ENCODE measurements at places on chromosomes 11 and 22.
A peak's percentile ranks its signal among the peaks of the same experiment; 100 is the strongest.

DNA sequence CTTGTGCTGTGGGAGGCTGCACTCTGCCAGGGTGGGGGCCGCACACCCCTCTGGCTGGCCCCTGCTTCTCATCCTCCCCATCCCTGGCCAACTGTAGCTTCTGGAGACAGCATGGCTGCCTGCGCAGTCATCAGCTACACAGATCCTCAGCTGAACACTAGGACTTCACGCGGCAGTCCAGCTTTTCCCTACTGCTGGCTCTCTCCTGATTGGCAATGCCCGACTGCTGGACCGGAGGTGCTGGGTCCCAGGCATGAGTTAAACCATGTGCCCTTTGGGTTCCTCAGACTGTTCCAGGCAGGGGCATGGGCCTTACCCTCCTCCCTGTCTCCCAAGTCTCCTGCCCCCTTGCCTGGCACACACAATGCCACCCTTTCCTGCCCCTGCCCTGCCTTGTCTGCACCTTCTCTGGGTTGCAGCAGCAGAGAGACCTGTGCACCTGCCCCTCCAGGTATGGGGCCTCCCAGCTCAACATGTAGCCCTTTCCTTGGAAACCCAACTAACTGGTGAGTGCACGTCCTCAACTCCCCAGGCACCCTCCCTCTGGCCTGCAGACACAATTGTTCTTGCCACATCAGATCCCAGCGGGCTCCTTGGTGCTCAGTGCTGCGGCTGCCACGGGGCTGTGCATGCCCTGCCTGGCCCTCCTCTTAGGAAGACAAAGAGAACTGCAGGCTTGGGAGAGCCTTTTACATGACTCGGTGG lies 1039.2 kb downstream of the TBC1D22A start:
- DNase-seq: no peak

DNA sequence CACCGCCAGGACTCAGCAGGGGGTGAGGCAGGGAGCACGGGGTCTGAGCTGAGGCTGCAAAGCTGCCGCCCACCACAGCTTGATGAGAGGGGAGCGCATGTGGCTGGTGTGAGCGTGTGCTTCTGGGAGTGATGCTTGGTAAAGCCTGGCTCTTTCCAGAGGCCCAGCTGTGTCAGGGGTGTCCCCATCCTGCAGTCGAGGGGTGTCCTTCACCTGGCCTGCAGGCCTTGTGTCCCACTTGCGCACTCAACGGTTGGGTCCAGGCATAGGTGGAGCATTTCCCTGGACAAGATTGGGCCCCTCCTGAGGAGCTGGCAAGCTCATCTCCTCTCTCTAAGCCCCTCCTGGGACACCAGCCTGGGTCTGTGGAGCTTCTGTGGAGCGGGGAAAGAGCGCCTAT lies 273.9 kb downstream of the TBC1D22A start:
- no peak for DNase-seq

- DNase-seq: no peak
These were observed 14.4 kb downstream of the SREBF2 start for GRCh38 chr22:41847300-41847699.

- no peak for DNase-seq
These were observed 4.1 kb downstream of the PRG2 start for GRCh38 chr11:57386178-57386940.

DNA sequence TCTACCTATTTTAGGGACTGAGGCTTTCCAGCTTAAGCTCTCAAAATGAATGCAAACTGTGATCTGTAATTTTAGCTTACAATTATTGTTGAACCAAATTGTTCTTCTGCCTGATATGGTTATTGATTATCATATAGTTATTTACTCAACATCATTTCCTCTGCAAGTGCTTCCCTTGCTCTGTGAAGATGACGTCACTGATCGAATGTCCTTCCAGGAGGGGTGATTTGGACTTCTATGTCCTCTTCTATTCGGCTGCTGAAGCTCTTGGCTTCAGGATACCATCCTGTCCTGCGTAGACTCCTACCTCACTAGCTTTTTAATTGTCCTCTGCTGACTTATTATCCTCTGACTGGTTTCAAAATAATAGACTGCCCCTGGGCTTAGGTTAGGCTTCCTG lies 137.4 kb upstream of the LARGE1 start:
- DNase-seq: no peak

GRCh38 chr11:62075438-62075837 lies 48.4 kb upstream of the INCENP start:
- no peak for DNase-seq

DNA sequence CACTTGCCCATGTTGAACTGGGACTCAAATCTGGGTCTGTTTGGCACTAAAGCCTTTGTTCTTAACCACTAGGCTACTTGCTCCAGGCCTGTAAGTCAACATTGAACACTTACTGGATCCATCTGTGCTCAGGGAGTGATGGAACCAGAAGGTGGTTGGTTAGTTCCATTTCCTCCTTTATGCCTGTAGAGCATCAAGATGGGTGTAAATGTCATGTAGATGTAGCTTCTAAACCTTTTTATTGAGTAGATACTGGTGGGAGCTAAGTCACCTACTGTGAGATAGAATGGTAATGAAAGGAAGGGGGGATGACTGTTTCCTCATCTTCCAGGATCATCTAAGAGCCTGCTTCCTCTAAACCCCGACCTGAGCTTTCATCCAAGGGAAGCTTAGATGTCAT lies 38.6 kb upstream of the ALKBH3 start:
- no peak for DNase-seq

- no peak for DNase-seq
These were observed 12.1 kb downstream of the MYEOV start for GRCh38 chr11:69305885-69306540.

GRCh38 chr22:26377170-26377830 lies 51.8 kb upstream of the ASPHD2 start:
- peak; percentile 54 for DNase-seq

- no peak for DNase-seq
These were observed 6.4 kb upstream of the FOSL1 start for GRCh38 chr11:65906602-65907001.

DNA sequence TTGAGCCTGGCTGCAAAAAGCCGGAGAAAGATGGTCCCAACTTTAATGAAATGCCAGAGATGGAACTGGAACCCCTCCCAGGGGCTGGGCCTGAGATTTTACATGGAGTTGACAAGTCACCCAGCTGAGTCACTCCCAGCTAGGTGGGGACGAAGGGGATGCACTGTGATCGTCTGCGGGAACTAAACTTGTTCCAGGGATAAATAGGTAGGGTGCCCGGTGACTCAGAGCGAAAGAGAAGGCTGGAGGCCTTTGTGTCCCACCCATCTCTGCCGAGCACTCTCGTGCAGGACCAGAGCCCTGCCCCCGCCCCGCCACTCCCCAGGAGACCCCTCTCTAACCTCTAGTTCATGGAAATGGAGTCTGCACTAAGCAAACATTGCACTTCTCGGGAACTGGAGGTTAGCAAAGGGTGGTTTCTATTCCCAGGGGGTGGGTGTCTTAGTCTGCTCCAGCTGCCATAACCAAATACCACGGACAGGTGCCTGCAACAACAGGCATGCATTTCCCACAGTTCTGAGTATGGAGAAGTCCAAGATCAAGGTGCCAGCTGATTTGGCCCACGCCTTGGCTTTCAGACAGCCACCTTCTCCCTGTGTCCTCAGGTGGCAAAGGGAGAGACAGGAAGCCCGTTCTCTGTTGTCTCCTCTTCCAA lies 60.7 kb upstream of the FADD start:
- peak; percentile 58 for DNase-seq

DNA sequence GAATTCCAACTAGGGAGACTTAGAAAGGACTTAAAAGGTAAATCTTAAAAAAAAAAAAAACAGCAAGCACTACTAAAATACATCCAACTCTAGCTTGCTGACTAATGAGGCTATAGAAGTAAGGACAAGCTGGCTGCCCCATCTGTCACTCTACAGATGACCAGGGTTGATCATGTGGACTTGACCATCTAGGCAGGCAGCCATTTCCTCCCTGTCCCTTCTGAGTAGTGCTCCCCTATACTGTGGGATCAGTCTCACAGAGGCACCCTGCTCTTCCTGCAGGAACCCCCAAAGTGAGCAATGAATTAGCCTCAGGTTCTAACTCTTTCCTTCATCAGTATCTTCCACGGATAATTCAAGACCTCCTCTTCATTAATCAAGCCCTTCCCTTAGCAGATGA lies 12.3 kb downstream of the SLC1A2 start:
- no peak for DNase-seq

GRCh38 chr11:65422633-65423515 lies at the start of gene NEAT1:
Gene NEAT1 (plus strand): TSS chr11:65422798.
- DNase-seq: peak; percentile 94

- no peak for DNase-seq
These were observed 90.7 kb downstream of the WNT11 start for GRCh38 chr11:76115555-76115954.

DNA sequence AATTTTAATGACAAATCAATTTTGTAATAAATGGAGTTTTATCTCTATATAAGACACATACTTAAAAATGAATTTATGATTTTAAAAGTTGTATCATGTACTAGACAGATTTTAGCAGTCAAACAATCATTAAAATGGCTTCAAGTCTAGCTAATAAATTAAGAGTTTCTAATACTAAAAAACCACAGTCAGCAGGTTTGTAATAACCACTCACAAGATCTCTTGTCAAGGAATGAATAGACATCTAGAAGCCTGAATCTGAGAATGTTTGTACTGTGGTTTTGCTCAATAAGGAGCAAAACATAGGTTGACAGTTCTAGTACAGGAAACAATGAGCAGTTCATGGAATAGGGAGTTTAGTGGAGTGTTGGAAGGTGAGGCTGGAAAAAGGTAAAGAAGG lies 81.2 kb downstream of the DEUP1 start:
- no peak for DNase-seq

GRCh38 chr11:130585545-130585944 lies 137.1 kb downstream of the ADAMTS15 start:
- DNase-seq: peak; percentile 28

DNA sequence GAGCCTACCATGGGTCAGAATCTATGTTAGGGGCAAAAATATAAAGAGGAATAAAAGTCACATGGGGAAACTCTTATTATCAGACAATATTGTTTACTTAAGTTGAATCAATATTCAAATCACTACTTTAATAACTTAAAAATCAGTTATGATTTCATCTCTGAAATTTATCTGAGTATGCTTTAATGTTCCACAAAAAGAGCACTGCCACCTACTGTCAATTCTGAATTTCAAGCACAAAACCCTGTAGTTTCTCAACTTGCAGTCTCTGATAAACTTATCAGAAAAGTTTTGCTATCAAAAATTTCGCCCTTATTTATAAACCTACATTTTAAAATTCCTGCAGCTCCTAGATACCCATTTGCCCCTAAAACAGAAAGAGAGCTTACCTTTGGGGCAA lies 47.3 kb downstream of the RDX start:
- DNase-seq: no peak

- DNase-seq: no peak
These were observed 83.5 kb downstream of the C22orf31 start for GRCh38 chr22:28978158-28978557.

GRCh38 chr11:46894961-46895360 lies 23.4 kb downstream of the LRP4 start:
- no peak for DNase-seq

DNA sequence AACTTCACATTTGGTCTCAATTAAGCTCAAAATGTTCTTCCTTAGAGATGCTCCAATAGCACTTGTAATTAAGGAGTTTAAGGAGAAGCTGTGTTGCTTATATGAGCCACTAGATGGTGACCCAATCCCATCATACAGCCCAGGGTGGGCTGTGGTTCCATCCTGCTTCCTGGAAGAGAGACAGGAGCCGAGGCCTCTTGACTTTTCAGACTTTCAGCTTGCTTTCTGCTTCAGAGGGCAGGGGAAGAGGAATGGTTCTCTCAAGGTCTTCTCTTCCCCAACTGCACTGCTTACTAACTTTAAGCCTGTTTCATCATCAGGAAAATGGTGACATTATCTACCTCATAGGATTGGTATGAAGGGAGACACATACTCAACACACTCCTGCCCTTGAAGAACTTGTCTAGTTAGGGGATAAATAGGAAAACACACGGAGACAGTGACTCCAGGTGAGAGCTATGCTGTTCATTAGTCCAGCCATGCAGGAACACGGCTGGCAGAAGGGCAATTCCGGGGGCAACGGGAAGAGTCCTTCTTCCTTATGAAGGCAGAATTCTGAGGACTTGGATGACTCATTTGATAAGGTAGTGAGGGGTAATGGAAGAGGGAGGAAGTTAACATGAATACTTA lies 20.1 kb downstream of the TMEM218 start:
- DNase-seq: peak; percentile 87

GRCh38 chr22:42997582-42998090 lies 17.3 kb downstream of the PACSIN2 start:
- DNase-seq: no peak

DNA sequence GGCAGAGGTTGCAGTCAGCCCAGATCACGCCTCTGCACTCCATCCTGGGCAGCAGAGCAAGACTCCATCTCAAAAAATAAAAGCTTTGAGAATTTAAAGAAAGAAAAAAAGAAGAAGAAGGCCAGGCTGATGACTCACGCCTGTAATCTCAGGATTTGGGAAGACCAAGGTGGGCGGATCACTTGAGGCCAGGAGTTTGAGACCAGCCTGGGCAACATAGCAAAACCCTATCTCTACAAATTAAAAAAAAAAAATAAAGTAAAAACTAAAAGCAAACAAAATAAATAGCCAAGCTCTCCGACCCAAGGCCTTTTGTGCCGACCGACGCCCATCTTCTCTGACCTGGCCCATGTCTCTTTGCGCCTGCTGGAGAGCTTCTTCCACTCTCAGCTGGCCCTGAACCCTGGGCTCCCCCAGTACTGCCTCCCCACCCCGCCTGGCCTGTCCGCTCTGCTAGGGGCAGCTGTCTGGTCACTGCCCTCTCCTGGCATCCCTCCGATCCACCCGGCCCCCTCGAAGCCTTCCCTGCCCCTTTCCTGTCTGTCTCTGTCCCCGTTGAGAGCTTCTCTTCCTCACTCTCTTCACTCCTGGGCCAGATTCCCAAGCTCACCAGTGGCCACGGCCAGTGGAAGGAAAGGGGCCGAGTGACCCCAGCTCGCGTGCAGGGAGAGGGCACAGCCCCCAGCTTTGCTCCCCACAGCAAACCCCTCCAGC lies 4.8 kb upstream of the LSP1 start:
- DNase-seq: no peak

DNA sequence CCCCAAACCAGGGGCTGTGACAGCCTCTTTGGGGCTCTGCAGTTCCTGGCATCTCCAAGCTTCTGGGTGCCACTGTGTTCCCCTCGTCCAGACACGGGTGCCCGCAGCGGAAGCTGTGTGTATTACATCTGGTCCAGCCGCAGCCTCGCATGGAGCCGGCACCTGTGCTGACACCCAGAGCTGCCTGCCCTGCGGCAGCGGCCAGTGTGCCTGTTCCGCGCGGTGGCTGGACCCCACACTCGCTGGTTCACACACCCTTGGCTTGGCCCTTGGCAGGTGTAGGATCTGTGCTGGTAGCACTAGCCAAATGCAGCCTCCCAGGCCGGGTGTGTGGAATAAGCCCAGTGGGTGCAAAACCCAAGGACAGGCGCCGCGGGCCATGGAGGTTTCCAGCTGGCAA lies 24.5 kb upstream of the RNASEH2C start:
- no peak for DNase-seq

Data from mesendoderm (in vitro differentiated cells).